ENCODE measurements at places on chromosomes 12 and 14.
A peak's percentile ranks its signal among the peaks of the same experiment; 100 is the strongest.

- no peak for DNase-seq
Observed at GRCh38 chr14:23324993-23325392, 3.7 kb downstream of the PABPN1 start.

- no peak for DNase-seq
Observed at GRCh38 chr14:105356927-105357326, 41.4 kb upstream of the TEX22 start.

DNA sequence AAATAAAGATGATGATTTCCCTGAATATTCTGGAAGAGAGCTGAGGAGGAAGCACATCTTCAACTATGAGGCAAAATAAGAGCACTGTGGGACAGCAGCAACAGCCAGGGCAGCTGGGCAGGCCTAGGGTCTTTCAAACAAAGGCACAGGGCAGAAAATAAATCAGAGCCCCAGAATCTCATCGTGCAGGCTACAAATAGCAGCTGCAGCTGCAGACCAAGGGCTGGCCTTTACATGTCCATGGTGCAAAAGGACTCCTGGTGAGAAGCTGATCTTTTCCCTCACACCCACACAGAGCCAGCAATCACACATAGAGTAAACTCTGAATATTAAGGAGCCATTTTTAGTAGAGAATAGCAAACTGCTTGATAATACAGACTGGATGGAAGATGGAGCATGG is 13.6 kb upstream of the MYBPC1 start:
- no peak for DNase-seq

- DNase-seq = no peak
Observed at GRCh38 chr12:123000578-123000977, 20.1 kb downstream of the ARL6IP4 start.

GRCh38 chr12:52829986-52830770 is 3.9 kb downstream of the KRT79 start:
- no peak for DNase-seq

DNA sequence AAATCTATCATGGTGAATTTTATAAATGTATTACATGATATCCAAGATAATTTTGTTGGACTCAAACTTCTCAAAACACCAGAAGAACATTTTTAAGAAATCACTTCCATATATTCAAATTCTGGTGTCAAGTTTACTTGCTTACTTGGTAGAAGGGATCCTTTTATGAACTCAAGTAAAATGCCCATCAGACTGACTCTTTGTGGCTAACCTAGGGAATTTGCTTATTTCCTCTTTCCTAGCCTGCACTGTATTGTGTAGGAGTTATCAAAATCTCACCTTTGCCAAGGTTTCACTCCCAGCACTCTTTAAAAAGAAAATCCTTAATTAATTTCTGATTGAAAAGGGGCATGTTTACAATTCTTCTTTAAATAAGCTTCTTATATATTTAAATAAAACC is 196.5 kb downstream of the DUSP6 start:
- no peak for DNase-seq

DNA sequence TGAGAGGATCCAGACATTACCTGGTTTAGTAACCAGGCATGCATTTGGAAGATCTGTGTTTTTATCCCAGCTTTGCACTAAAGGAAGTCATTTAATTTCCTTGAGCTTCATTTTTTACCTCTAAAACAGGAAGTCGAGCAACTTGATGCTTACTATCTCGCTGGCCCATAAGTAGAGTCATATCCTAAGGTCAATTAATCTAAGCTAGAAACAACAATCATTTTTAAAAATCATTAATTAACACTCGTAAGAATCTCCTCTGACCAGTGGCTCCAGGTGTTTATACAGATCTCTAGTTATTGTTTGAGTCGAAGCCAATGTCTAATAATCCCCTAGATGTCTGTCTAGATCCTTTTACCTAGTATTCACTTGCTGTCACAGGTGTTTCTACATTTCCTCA is 355.8 kb upstream of the DCN start:
- DNase-seq = no peak

GRCh38 chr14:60212503-60213371 is 36.3 kb upstream of the PPM1A start:
- no peak for DNase-seq

GRCh38 chr12:53352331-53353256 is 16.4 kb upstream of the SP7 start:
- DNase-seq = peak; percentile 56

DNA sequence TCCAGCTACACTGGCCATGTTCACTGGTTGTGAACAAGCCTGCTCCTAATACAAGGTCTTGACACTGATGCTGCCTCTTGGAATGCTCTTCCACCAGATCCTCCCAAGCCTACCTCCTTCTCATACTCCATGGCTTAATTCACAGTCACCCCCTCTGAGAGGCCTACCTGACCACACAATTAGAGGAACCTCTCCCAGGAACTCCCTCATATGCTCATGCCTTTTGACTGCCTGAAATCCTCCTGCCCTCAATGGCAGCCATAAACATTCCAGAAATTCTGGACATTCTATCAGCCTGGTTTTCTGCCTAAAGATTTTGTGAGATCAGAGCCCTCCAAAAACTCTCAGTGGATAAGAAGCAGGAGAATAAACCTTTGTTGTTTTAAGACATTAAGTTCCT is 340.2 kb downstream of the C12orf75 start:
- DNase-seq = no peak

- DNase-seq = no peak
Observed at GRCh38 chr12:6960593-6961277, 9.6 kb downstream of the PTPN6 start.

GRCh38 chr12:2998789-2999264 is 39.6 kb downstream of the TEAD4 start:
- DNase-seq = no peak

- no peak for DNase-seq
Observed at GRCh38 chr14:63443988-63444387, 99.2 kb downstream of the PPP2R5E start.

DNA sequence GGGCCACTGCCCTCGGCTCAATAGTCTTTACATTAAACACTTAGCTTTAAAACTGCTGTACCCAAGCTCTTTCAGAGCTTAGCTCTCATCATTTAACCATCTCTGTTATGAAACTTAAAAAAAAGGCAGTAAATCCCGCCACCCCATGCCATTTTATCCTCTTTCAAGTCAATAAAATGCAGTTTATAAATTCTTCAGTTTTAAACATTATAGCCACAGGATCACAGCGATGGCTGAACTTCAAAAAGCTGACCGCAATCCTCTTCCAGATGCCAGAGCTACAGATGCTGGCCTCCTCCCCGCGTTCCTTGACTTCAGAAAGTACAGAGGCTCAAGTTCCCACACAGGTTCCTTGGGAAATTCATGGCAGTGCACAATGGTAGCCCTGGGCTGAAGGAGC is 4.2 kb downstream of the OR10G3 start:
- DNase-seq = no peak

GRCh38 chr12:109732321-109733305 is 19.0 kb downstream of the FAM222A start:
- DNase-seq = no peak

DNA sequence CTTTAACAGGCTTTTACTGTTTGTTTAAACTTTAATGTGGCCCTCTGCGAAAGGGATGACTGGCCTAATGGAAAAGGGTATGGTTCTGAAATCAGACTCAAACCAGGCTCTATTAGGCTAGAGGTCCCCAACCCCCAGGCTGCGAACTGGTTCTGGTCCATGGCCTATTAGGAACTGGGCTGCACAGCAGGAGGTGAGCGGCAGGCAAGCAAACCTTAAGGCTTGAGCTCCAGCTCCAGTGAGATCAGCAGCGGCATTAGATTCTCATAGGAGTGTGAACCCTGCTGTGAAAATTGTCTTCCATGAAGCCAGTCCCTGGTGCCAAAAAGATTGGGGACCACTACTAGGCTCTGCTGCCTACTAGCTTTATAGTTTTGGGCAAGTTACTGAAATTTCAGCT is 11.1 kb downstream of the GALNT4 start:
- no peak for DNase-seq

GRCh38 chr12:119695034-119695433 is 27.1 kb downstream of the PRKAB1 start:
- DNase-seq = no peak

- no peak for DNase-seq
Observed at GRCh38 chr14:99479160-99479905, 1.3 kb downstream of the SETD3 start.

DNA sequence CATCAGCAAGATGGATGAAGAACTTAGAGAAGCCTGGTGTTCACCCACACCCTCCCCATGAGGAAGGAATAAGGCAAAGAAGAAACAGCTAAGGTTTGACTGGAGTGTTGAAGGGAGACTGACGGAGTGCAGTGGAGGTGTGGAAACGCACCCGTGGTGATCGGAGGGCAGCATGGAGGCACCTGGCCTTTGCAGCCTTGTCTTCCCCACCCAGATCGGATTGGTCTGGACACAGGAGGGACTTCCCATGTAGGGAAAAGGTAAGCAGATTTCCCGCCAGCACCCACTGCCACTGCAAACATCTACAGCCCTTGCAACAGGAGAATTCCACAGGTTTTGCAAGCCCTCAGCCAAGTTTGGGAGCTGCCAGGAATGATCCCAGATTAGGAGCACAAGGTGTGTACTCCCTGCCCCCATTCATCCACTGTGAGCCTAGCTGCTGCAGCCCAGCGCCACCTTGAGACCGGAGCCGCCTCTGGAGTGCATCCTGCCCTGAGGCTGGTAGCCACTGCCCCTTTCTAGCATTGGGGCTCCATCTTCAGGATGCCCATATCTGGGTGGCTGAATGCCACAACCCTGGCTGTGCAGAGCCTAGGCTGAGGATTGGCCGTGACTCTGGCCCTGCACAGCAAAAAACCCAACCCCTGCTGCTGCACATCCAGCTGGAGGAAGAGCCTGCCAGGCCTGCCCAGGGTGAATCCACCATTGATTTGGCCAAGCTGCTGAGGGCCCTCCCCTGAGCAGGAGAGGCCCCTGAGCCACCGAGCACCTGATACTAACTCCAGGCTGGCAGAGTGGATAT is 411.1 kb downstream of the TMEM121 start:
- no peak for DNase-seq

DNA sequence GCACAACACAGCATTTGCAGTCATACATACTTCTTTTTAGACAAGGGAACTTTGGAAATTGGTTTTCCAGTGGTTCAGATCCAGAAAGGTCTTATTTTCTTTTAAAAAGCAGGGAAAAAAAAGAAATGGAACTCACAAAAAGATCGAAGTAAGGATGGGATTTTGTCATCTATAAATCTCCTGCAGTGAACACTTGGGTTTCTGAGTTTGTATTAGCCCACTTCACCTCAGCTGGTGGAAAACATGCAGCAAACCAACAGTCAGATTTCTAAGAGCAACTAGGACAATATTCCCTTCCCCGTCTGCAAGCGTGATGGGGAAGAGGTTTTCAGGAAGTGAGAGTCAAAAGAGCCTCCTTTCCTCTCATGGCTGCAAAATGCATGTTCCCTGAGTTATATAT is 4.6 kb downstream of the MYF5 start:
- no peak for DNase-seq

DNA sequence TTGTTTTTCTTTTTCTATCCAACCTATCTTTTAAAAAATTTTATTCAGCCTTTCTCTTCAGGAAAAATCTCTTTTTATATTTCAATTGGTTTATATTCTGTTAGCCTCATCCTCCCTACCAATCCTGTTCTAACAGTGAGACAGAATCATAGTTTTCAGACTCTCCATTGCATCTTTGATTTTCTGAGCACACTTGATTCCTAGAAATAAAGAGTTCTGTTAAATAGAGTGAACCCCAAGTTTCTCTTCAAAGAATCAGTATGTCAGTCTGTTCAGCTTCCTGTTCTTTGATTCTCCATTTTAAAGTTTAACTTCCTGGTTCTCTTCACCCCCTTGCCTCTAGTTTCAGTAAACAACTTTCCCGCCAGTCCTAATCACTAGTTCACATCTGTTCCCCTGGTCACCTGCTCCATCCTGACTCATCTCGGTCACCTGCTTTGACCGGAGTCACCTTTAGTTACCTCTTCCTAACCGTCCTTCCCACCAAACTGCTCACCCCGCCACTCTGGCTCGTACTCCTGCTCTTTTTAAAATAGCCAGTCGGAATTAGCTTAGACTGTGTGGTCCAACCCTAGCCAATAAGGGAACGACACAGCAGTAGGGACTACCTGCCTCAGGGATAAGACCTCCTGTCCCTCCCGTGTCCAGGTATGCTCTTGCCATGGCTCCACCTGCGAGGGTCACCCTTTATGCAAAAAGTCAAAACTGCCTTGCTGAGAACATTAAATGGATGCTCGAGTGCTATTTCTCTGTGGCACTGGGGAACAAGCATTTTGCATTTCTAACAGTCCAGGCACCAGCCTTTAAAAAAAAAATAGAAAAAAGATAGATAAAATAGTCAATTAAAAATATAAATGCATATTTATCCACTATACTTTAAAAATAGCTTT is 48.4 kb downstream of the DDX51 start:
- DNase-seq = no peak

DNA sequence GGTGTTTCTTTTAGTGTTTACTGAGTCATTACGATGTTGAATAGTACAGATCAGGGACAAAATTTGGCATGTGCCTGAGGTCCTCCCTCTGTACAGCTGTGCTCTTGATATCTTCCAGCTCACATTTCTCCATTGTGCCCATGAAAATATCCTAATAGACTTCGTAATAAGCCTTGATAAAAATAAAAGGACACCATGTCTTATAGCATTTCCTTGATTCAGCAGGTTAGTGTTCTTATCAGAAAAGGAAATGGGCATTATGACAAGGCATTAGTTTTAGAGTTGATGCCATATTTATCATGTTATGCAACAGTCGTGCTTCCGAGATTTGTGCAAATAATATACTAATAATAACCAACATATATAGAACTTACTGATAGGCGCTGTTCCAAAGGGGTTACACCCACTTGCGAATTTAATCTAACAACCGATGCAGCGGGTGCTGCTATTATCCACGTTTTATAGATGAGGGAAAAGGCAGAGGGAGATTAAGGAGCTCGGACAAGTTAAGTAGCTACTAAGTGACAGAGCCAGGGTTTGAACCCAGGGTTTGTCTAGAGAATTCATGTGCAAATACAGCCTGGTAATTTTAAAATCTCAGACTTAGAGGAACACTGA is 15.1 kb upstream of the WNK1 start:
- no peak for DNase-seq

GRCh38 chr14:56212521-56212920 is 94.3 kb downstream of the PELI2 start:
- DNase-seq = no peak

GRCh38 chr12:13784504-13784903 is 196.9 kb downstream of the GRIN2B start:
- DNase-seq = no peak

- no peak for DNase-seq
Observed at GRCh38 chr12:95978351-95978750, 17.8 kb downstream of the HAL start.

DNA sequence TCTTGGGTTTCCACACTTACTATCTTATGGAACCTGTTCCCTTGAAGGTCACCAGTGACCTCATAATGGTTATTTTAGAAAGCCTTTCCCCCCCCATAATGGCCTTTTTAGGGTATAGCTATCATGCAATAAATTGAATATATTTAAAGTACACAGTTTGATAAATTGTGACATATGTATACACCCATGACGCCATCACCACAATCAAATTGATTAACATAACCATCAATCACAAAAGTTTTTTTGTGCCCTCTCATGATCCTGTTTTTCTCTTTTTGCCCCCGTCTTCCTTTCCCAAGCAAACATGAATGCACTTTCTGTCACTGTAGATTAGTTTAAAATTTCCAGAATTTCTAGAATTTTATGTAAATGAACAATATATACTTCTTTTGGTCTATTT is 28.7 kb upstream of the OR4E1 start:
- no peak for DNase-seq
